ENCODE measurements at places on chromosomes 3 and 15. TPM values are rescaled to one million over a fixed set of nuclear protein-coding genes. Genes with fewer than 3 reads are reported as not detected.

Gene CMC1
- 4.2 TPM for total RNA-seq

Gene SSUH2
- total RNA-seq = 6.4 TPM

Gene CHP1
- 160 TPM for total RNA-seq

Gene CADPS
- total RNA-seq = not detected

Gene TGM4
- not detected for total RNA-seq

Gene LRTM1
- total RNA-seq = not detected

Gene SLC9C1
- not detected for total RNA-seq

Gene CTDSPL
- total RNA-seq = 36.4 TPM

Gene ROPN1B
- total RNA-seq = not detected

Gene MUC20
- 0.17 TPM for total RNA-seq

Gene UROC1
- total RNA-seq = not detected

Gene COL8A1
- 36.4 TPM for total RNA-seq

Gene TMCO5A
- total RNA-seq = not detected
